NCI-H748 treated with DMSO at 0.1 percent for 48 hours (cell line): ENCODE measurements at places on chromosomes 1 and 21.

DNA sequence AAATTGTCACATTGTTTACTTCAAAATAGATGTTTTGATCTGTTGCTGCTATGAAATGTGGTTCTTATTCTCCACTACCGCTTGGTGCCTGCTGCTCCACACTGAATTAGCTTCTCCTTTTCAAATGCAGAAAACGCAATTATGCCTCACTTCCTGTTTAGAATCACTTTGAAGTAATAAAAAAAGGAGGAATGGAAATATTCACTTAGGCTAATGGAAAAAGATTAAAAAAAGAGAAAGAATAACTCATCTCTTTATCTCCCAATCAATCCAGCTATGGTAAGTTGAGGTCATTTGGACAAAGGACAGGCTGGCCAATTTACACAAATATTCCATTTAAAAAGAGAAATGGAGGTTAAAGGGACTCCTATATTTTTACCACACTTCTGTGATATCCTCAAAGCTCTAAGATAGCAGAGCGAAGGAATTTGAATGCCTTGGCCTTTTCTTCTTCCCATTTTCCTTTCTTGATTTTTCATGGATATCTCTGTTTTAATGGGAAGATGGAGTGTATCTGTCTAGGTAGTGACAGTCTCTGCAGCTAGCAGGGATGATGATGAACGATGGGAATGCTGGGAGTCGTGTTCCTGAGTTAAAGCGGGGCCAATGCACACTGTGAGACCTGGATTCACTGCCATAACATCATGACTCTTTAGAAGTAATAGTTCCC is 35.7 kb downstream of the RGS5 start:
- DNase-seq: no peak

DNA sequence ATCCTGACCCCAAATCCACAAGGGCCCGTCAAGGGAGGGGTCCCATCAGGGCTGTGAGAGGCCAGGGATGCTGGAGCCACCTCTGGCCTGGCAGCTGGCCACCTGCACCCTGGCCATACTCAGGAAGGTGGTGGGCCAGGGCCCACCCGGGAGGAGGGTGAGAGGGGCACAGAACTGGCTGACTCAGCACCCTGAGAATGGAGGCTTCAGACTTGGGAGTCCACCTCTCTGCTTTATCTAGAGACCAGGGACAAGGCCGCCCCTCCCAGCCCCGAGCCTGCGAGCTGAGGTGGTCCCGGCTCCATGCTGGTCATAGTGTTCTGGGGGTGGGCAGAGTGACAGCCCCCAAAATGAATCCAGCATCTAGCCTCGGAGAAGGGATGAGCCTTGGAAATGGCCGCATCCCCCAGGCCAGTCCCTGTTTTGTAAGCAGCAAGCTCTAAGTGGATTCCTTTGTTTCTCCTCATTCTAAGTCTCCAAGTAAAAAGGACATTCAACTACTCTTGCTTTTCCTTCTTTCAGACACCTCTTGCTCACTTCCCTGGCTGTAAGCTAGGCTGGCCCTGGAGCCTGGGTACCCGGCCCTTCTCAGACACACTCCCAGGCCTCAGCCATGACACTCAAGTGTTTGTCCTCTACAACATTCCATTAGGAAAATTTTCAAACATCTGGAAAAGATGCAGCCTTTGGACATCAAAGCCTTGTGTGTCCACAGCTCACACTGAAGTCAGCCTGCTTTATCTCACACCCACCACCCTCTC is 12.3 kb downstream of the WNT3A start:
- no peak for DNase-seq

DNA sequence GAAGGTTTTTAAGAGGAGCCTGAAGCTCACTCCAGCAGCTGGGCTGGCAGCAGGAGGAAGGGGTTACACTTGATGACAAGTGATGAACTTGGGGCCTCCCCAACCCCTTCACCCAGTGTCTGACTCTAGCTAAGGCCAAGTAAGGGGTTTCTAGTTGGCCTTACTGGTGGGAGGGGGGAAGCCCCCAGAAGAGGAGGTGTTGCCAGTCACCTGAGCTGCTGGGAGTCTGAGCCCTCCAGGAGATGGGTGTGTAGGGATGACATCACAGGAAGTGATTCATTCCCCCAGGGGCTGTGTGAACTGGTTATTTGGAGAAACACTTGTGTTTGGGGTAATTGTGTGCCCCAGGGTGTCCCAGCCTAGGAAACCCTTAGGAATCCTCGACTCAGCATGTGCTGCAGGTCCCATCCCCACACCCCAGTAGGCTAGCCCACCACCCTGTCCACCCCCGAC is 3.1 kb downstream of the PADI1 start:
- DNase-seq: no peak

DNA sequence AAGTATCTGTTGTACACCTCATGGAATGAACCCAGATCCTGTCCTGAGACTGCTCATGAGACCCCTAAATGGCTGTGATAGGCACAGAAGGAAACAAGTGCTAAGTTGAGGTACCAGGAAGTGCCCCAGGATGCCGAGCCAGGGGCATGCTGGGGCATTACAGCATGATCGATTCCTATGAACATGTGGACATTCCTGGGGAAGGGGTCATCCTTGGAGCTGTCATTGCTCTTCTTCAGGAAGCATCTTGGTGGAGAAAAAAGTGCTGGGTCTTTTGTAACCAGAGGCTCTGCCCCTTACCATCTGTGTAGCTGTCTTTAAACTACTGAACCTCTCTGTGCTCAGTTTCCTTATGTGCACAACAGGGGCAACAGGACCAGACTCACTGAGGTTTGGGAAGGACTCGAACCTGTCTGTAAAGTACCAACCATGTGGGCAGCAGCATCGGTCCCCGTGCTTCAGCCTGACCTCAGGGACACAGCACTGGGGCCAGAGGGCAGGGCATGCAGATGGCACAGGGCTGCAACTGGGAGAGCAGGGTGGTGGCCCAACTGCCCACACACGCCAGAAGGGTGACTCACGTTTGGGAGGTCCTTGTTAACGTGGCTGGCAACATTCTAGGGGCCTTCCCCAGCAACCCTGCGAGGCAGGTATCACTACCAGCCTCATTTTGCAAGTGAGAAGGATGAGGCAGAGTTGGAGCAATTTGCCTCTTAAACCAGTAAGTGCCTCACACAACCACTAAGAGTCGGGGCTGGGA is 142.3 kb upstream of the EDN2 start:
- DNase-seq: no peak

- DNase-seq: no peak
Observed at GRCh38 chr1:151408891-151409290, 9.5 kb downstream of the PSMB4 start.

DNA sequence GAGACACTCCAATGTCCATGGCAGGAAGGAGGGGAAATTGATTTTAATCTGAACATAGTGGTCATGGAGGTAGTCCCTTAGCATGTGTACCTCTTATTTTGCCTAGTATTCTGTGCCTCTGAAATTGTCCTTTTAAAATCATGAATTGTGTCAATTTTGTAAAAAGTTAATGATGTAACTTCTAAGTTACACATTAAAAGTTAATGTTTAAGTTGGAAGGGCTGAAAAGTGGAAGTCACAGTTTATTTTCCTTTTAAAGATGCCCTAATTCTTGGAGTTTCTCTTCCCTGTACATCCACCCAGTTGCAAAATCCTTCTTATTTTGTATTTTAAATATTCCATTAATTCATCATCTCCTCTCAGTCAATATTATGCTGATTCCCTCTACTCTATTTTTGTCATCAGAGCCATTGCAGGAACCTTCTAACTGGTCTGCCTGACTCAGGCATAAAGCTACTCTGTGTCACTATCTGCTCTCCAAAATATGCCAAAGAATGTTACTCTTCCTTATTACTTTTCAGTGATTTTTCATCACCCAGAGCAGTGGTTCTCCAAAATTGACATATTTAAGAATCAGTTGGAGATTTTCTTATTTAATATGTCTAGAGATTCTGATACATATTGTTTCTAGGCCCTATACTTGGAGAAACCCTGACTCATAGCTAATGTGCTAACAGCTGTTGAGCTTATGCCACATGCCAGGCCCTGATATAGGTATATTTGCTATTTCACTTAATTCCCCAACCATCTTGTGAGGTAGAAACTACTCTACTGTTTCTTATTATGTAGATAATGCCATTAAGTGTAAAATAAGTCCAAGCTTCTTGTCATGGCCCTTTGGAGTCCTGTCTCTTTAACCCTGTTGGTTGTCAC is 5.1 kb downstream of the HOOK1 start:
- no peak for DNase-seq

GRCh38 chr1:199453723-199454122 is 573.8 kb upstream of the NR5A2 start:
- no peak for DNase-seq

DNA sequence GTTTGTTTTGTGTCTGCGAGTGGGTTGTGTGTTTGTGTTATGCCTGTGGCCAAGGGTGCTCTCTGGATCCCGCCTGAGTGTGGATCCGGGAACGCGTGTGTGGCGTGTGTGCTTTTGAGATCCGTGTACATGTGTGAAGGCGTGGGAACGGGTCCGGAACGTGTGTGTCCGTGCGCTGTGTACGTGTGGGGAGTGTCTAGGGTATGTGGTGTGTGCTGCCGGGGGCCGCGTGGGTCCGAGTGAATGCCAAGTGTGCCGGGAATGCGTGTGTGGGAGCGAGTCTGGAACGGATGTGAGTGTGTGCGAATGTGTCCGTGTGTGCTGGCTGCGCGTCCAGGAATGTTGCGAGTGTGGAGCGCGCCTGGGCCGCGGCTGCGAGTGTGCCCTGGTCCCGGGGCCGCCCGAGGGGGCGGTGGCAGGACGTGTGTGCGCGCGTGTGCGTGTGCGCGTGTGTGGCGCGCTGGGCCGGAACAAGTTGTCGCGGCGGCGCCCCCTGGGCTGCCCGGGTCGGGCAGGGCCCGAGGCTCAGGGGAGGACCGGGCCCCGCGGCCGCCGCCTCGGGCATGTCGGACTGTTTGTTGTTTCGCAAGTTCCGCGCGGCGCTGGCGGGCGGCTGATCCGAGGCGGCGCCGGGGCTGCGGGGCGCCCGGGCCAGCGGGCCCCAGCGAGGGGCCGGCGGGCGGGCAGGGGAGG is 953 bp downstream of the PTPRU start:
- DNase-seq: no peak

DNA sequence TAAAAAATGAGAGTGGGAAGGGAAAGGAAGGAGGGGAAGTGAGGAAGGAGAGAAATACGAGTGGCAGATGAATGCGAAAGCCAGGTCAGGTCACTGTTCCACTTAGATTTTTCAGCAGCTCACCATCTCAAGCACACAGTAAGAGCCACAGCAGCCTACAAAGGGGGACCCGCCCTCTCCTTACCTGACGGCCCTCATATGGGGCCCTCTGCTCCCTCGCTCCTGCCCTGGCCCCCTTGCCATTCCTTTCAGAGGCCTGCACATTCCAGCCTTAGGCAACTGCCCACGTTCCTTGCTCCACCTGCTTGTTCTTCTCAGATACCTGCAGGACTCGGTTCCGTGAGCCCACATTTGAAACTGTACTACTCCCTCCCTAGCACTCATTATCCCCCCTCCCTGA is 22.0 kb downstream of the VPS26C start:
- DNase-seq: no peak

DNA sequence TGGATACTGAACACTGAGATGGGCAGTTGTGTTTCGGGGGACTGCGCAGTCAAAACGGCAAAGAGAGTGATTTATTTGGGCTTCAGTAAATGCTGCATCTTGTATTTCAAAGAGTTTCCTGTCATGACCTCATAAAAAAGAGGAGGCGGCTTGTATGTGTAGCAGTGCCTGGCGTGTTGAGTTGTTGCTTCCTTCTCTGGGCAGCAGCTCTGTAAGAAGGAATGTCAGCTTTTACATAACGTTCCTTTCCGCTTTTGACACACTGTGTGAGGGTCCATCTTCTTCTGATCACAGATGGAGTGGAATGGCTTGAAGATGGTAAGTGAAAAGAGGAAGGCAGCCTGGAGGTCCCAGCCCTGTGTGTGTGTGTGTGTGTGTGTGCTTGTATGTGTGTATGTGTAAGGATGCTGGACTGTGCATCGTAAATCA is 941 bp downstream of the ELAVL4 start:
- DNase-seq: peak; percentile 71

GRCh38 chr1:99756598-99756997 is 9.8 kb downstream of the FRRS1 start:
- no peak for DNase-seq

DNA sequence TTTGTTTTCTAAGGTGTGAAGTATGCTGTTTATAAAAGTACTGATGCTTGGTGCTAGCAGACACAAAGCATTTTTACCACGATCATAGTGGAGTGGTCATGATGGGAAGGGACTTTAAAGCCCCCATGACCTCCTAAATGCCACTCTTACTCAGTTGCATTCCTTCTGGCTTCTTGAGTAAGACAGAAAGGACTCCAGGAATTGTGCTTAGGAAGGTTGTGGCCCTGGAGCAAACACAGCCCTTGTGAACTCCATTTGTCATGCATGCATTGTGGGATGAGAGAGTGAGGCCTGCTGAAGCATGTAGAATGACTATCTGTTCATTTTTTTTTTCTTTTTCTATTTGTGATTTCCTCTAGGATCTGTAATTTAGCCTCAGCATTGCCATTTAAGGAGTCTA is 34.2 kb downstream of the AK5 start:
- no peak for DNase-seq

DNA sequence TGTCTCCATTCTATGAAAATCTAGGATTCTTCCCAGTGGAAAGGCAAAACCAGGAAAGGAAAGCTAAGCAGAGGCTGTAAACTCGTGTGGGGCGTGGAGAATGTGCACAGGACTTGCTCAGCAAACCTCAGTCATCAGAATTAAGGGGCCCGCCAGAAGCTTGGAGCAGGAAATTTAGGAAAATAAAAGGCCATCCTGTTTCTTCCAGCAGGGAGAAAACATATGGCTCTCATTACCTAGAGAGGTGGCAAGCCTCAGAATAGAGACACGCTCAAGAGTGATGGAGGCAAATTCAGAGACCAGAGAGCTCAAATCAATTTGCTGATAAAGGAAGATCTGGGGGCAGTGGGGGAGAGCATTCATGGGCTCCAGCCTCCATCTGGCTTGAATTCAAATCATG is 151.9 kb upstream of the KLHDC7A start:
- no peak for DNase-seq

- DNase-seq: no peak
Observed at GRCh38 chr21:44299085-44299457, 782 bp upstream of the PFKL start.

GRCh38 chr1:27554759-27555699 is 48.9 kb downstream of the AHDC1 start:
- DNase-seq: no peak

GRCh38 chr1:214329470-214330220 is 48.7 kb downstream of the SMYD2 start:
- DNase-seq: no peak

DNA sequence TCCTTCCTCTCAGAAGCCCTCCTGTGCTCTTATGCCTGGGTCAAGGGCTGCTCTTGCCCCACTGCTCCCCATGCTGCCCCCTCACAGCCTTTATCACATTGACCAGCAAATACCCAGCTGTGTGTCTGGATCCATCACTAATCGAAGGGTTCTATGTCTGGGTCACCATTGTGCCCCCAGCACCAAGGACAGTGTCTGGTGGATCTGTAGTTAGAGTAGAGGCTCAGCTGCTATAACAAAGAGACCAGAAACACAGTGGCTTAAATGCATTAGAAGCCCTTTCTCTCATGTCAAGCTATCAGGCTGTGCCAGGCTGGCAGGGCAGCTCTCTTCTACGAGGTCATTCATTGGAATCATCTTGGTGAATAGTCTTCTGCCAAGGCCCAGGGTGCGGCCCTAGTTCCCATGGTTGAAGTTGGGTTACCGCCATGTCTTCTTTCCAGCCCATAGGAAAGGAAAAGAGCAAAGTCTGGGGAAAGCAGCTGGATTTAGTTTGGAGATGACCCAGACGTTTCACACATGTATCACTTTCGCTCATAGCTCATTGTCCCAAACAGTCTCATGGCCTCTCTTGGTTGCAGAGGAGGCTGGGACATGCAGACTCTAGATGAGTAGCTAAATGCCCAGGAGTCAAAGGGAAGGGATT is 32.2 kb downstream of the STUM start:
- no peak for DNase-seq

- no peak for DNase-seq
Observed at GRCh38 chr1:42947965-42948732, 10.5 kb downstream of the SLC2A1 start.
